ENCODE measurements at places on chromosomes 6 and 20.

DNA sequence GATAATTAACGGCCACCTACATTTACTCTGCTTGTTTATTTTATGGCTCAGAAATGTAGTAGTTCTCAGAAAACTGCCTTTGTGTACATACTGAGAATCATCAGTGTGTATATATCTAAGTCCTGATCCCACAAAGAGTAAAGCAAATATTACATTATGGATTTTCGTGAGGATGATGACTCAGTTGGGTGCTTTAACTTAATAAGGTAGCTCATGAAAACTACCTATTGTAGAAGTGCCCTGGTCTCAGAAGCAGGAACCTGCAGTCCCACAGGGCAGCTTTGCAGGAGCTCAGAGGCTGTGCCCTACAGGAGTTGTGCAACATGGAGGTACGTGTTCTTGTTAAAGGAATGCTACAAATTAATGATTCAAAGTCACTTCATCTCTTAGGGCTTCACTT is 108.2 kb downstream of the PLG start:
- no peak for DNase-seq

DNA sequence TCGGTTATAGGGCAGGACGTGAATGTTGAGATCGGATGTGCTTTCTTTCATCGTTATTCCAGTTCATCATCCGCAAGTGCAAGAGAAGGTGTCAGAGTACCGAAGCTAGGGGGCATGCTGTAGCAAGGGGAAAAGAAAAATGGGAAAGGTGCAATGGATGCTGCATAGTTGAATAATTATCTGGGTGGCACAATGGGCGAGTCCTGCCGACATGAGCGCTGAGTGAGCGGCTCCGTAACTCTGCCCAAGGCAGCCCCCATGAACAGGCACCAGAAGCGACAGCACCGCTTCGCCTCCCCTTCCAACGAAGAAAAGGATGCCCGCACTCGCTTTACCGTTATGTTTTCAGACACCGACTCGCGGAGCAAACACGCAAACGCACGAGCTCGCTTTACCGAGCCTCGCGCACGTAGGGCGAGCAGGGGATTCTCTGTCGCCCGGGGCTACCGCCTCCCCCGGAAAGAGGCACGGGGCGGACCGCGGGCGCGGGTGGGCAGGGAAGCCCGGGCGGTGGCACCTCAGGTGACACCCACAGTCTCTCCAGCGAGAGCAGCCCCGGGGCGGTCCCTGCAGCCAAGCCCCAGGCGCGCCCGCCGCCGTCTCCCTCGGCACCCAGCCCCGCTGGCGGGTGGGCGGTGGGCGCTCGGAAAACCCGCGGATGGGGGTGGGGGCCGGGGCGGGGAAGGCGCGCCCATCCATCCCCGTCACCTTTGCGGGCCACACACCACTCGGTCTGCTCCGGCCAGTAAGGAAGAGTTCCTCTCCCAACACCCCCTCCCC is 654 bp downstream of the WASF1 start:
- peak; percentile 86 for DNase-seq

- DNase-seq = no peak
Measured at GRCh38 chr6:163418311-163419029, 4.0 kb downstream of the QKI start.

DNA sequence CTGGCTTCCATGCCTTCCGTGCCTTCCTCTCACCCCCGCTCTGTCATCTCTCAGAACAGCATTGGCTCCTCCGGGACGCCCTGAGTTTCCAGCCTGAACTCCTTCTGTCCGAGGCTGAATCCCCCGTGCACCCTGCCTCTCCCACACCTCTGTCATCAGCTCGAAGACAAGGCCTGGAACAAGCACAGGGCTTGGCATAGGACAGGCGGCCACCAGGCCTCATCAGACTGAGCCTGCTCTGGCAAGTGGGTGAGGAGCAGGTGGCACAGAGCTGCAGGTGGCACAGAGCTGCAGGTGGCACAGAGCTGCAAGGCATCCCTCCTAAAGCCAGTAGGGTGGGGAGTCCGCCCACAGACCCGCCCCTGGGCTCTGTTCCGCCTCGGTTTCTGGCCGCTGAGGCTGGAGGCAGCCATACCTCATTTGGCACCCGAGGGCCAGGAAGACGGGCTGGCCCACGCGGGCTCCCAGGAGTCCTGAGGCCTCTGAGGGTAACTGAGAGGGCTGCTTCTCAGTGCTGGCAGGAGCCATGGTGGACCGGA is 60.2 kb downstream of the EZR start:
- no peak for DNase-seq

DNA sequence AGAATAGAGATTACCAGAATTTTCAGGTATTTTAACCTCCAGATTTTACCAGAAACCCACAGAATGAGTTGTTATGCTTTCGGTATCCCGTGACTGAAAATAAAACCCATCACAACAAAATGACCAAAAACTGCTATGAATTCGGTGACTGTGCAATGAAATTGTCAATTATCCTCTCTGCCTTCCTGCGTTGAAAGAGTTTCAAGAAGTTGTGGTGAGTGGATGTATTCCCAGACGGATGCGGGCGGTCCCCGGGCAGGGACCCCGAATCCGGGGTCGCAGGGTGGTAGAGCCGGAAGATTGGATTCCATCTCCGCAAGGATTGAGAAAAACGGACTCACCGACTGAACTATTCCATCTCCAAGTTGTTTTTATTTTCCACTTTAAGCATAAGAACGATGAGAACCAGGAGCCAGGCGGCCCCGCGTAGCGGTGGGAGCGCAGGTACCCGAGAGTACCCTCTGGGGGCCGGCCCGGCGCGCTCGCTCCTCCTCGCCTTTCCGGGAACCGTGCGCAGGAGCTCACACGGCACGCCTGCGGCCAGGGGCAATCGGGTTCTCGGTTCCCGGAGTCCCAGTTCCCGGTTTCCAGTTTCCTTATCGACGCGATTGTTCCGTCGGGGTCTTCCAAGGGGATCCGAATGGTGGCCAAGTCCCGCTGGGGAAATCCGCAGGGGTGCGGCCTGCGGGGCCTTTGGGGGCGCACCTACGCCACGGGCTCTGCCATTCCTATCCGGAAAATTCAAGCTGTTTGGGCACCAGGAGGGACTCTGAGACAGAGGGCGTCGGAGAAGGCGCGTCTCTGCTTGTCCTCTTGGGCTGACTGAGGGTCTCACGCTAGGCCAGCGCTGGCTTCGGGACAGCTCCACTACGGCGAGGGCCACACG is 104.9 kb upstream of the PRDM1 start:
- no peak for DNase-seq

GRCh38 chr6:145668844-145669243 is 66.5 kb downstream of the EPM2A start:
- no peak for DNase-seq

DNA sequence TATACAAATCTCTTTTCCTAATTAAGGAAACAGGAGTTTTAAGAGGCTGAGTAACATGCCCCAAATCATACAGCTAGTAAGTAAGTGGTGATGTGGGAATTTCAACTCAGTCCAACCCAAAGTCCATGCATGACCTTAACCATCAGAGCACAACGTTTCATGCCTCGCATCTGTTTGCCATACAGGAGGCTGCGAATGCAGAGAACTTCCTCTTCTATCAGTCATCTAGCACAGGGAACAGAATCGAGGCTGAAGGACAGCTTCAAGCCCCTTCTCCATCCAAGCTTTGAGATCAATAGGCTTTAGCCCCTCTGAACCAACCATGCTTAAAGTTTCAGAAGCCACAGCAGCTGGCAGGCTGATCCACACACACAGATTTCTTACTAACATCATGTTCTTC is 113.2 kb downstream of the MAFB start:
- DNase-seq = no peak

GRCh38 chr6:35511562-35511941 is 1.1 kb downstream of the TULP1 start:
- DNase-seq = no peak

GRCh38 chr6:167244064-167244960 is 46.8 kb upstream of the UNC93A start:
- DNase-seq = no peak

DNA sequence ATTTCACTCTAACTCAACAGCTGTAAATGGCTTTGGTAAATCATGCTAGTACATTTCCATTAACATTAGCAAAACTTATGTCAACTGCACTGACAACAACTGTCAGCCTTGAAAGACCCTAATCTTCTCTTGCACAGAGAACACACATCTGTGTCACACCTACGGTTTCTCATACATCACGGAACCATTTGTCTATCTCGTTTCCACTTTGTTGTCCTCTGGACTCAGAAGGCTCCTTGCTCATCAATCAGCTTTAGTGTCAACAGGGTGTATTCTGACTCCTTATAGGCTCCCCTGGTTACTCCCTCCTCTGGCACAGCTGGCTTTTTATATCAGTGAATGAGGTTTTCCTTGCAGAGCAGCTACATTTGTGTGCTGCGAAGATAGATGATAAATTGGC is 49.3 kb downstream of the CD83 start:
- no peak for DNase-seq
